AG09319 (cell line): ENCODE measurements at places on chromosomes 6 and 20.

- no peak for DNase-seq
These were observed 147.1 kb downstream of the LRFN2 start for GRCh38 chr6:40440053-40440452.

GRCh38 chr6:78831492-78831891, 35.9 kb upstream of the IRAK1BP1 start:
- no peak for DNase-seq

- DNase-seq, result no peak
These were observed 101.4 kb downstream of the RIN2 start for GRCh38 chr20:19859444-19859843.

DNA sequence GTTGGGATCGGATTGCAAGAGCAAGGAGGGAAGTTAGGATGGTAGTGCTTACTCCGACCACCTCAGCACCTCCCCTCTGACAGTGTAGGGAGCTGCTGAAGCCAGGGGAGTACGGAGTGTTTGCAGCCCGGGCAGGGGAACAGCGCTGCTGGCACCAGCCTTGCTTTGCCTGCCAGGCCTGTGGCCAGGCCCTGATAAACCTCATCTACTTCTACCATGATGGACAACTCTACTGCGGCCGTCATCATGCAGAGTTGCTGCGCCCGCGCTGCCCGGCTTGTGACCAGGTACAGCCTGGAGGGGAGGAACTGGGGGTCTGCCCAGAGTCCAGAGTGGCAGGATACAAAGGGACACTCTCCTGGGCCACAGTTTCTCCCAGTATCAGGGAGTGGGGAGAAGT, 2.2 kb upstream of the TOMM6 start:
- DNase-seq, result no peak

GRCh38 chr20:38239441-38239840, 21.1 kb downstream of the KIAA1755 start:
- no peak for DNase-seq

GRCh38 chr6:33178755-33179475, 13.4 kb downstream of the COL11A2 start:
- no peak for DNase-seq

DNA sequence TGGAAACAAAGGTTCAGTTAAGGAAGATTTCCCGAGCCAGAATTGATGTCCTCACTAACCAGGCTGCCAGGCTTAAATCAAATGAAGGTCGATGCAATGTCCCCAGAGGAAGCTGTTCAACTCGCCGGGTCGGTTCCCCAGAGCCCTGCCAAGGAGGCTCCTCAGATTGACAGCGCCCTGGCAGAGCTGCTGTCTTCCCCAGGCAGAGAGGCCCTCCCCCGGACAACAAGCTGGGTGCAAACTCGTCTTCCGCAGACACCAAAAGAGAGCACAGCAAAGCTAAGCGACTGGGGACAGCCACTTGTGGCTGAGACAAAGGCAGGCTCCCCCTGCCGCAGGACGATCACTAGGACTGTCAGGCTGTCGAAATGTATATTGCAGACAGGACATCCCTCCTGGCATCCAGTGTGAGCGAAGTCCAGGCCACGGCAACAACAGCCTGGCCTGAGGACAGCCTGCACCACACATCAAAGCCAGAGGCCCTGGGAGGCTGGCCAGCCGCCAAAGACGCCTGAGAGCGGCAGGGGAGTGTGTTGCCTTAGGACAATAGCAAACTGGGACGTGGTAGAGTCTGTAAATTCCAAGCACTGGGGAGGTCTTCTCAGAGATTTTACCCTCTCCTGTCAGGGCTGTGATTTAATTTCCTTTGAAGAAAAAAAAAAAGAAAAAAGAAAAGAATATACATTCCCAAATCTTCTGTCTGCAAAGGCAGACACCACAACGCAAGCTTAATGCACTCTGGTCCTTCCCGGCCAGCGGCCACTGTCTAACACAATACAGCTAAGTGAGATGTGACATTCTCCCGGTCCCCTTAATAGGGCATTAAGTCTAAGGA, 99.1 kb downstream of the HIVEP2 start:
- no peak for DNase-seq

DNA sequence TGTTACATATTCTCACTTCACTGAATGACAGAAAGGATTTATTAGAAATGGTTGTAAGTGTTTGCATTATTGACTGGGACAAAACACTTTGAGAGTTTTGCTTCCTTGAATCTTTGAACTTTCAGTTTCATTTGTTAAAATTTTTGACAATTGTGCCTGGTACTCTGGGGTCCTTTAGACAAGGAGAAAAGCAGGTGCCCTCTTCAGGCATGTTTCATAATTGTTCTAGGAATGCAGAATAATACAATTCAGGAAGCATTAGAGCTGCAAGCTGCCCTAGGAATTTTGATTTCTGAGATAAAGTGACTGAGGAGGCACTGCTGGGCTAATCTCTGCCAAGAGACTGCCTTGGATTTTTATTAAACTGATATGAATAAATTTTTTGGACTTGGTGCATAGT, 49.7 kb downstream of the TOP1 start:
- DNase-seq, result peak; percentile 24

GRCh38 chr6:71721642-71722041, 164.7 kb upstream of the RIMS1 start:
- no peak for DNase-seq

DNA sequence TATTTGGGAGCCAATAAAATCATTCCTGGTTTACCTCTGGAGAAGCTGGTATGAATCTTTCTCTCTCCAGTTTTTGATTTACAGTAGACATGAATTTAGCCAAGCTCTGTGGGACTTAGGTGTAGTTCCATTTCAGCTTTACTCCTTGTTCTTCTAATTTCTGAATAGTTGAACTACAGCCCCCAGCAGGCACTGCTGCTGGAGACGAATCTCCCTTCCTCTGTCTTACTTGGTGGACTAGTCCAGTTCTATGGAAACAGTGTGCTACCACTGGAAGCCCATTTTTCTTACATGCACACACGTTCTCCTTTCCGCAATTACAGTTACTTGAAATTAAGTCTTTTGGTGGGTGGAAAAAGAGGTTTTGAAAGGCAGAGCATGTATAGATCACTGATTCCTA, 42.3 kb downstream of the RALGAPB start:
- DNase-seq, result no peak

- no peak for DNase-seq
These were observed 10.0 kb upstream of the CD93 start for GRCh38 chr20:23096097-23096496.

GRCh38 chr6:45576648-45577624, 199.2 kb upstream of the SUPT3H start:
- no peak for DNase-seq

GRCh38 chr6:150250826-150251225, 108.0 kb downstream of the PPP1R14C start:
- DNase-seq, result no peak

DNA sequence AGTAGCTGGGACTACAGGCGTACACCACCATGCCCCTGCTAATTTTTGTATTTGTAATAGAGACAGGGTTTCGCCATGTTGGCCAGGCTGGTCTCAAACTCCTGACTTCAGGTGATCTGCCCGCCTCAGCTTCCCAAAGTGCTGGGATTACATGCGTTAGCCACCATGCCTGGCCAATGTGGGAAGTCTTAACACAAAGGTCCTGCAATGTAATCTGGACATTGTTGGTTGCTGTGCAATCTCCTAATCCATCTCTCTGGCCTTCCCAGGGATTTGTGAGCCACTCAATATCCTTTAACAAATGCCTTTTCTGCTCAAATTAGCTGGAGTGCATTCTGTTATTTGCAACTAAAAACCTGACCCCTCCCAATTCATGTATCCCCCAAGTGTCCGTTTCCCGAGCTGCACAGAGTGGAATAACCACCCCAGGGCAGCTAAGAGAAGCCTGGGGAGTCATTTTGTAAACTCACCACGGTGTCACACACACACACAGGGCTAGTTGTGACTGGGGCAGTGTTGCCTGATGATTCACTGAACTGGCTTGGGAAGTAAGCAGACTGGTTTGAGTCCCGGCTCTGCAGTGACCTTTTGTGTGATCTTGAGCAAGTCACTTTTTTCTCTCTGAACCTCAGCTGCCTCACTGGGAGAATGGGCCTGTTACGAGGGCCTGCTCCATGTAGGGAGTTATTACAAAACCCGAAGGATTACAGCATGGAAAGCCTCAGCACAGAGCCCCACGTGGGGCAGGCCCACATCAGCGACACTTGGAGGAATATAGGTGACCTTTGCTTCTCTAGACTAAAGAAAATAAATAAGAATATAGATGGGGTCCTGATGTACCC, 152.3 kb downstream of the ZMYND8 start:
- DNase-seq, result no peak

DNA sequence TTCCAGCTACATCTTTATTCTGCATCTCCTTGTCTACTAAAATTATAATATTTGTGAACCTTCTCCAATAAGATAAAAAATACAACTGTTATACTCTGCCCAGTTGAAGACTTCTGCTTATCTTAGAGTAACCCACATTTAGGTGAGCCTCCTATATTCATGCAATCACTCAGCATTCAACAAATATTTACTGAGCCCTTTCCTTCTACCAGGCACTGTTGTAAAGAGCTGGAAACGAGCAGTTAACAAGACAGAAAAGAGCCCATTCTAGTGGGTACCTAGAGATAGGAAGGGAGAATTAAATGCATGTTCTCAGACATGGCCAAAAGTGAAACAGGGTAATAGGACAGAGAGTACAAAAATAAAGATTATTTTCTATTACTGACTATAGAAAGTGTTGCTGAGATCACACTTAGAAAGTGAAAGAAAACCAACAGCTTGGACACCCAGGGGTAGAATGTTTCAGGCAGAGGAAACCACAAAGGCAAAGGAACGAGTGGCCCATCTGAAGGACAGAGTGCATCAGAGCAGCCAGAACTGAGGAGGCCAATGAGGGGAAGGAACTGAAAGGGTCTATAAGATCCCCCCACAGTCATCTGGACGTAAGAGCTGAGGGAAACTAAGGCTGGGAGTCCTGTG, 50.8 kb upstream of the SMLR1 start:
- DNase-seq, result no peak

DNA sequence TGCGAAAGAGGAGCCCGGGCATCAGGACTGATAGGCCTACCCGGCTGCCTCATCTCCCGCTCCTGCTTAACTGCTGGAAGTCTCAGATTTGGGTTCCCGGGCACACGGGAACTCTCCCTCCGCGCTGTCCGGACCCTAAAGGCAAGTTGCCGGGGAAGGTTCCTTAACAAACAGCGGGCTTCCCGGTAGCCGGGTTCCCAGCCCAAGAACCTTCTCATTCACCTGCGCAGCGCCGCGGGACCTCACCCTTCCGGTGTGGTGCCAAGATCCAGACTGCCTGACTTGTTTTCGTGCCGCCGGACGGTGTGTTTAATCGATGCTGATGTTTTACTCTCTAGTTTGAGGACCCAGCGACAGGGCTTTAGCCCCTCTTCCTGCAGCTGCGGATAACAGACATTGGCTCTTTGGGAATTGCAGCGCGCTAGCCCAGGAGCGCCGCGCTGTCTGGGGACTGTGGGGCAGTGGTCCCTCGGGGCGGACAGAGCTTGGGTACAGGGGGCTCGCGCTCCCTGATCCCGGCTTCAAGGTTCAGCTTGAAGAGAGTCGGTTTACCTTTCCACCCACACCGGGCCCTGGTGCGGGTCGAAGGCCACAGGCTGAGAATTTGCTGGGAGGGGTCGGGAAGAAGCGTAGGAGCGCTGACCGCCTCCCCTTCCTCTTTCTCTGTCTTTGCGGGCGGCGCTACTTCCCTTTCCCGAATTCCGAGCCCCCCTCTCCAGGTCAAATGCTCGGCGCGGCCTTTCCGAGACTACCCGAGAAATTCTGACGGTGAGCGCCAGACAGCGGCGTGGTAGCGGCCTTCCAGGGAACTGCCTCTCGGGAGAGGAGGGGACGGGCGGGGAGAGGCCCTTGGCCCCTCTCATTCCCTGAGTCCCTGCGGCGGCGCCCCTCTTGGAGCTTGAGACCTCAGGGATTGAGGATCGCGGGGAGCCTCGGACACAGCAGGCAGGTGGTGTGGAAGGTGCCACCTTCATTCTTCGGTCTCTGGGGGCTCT, 17.2 kb downstream of the ABT1 start:
- DNase-seq, result no peak

DNA sequence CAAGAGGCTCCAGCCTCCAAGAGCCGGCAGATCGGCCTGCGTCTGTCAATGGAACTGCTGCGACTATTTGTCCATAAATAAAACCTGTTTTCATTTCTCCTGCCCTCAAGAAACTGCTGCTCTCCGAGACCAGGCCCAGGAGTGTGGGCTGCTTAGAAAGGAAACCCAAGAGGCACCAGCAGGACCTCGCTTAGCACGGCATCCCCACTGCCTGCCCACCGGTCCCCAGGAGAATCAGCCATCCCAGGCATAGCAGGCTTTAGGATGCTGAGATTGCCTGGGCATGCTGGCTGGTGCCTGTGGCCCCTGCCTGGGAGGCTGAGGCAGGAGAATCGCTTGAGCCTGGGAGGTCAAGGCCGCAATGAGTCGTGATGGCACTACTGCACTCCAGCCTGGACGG, 17.6 kb downstream of the NTSR1 start:
- DNase-seq, result no peak

DNA sequence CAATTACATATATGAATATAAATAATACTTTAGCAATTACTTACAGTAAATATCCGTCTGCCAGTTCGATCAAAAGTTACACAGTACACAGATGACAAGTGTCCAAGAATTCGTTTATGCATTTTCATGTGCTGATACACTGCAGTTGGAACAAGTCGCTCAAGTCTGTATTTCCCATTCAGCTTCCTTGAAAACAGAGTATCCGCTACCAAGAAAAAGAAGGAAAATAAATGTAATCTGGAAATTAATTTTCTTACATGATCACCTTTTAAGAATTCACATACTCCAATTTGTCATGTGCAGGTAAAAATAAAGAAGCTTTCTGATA, 35.3 kb downstream of the PHIP start:
- DNase-seq, result no peak

- DNase-seq, result peak; percentile 59
These were observed 23.6 kb upstream of the ANKRD60 start for GRCh38 chr20:58251979-58252591.

- DNase-seq, result no peak
These were observed 41.2 kb upstream of the CHRNA4 start for GRCh38 chr20:63402181-63402859.

DNA sequence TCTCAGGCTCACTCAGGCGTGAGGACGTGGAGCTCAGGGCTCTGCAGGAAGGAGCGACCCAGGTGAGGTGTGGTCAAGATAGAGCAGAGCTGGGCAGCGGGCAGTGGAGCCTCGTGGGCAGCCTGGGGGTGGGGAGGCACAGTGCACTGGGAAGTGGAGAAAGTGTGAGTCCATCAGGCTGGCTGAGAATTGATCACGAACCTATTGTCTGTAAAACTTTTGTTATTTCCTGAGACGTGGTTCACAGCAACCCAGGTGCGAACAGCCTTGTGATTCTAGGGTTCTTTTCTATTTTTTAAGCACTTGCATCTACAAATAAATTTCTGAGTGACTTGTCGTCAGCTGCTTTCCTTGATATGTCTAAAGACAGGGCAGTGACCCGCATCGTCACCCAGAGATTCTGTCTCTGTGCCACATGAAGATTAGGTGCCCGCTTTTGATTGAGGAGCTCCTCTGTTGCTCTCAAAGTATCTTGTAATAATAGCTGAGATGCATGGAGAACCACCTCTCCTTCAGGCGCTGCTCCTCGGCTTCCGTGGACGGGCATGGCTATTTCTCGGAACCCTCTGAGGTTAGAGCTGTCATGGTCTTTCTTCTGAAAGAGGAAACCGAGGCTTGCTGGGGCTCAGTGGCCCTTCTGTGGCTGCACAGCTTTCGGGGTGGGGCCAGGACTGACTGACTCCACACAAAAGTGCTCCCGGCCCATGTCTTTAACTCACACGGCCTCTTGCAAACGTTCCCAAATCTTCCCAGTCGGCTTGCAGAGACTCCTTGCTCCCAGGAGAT, 662 bp upstream of the CCR6 start:
- DNase-seq, result no peak
